CD8-positive, alpha-beta memory T cell (primary cell): ENCODE measurements at places on chromosomes 7 and 10.

DNA sequence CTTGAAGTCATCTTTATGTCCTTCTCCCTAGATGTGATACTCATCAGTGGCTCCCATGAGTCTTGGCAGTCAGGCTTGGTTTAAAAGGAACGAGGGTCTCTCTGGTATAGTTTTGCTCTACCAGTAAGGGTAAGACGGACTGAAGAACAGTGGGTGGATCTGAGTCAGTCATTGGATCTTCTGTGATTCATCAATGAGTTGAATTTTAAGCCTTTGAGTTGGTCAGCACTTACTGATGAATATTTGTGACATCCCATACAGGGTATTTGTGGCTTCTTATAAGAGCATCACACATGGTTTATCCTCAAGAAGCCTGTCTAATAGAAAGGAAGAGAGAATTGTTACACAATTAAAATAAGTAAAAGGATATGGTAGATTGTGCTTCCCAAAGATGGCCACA lies 87.3 kb upstream of the NAMPT start:
- H3K27me3 ChIP-seq: no peaks in the 10 kb centered on the region
- H3K4me1 ChIP-seq: no peaks in the 10 kb centered on the region
- H3K36me3 ChIP-seq: no peaks in the 10 kb centered on the region
- no peak overlapping the region for H3K27ac ChIP-seq
- no peak overlapping the region for H3K4me3 ChIP-seq

- H3K4me1 ChIP-seq: no peaks in the 10 kb centered on the region
- H3K27ac ChIP-seq: no peak overlapping the region
- H3K4me3 ChIP-seq: no peak overlapping the region
- H3K36me3 ChIP-seq: no peaks in the 10 kb centered on the region
- H3K27me3 ChIP-seq: no peaks in the 10 kb centered on the region
Measured at GRCh38 chr10:131822692-131823245, 78.0 kb upstream of the PPP2R2D start.

GRCh38 chr7:66758950-66759628 lies 18.6 kb downstream of the RABGEF1 start:
- H3K27me3 ChIP-seq: no peaks in the 10 kb centered on the region
- H3K4me3 ChIP-seq: no peak overlapping the region
- no peak overlapping the region for H3K27ac ChIP-seq
- H3K4me1 ChIP-seq: no peaks in the 10 kb centered on the region
- H3K36me3 ChIP-seq: no peaks in the 10 kb centered on the region
- DNase-seq: no peak

- DNase-seq: no peak
- H3K27ac ChIP-seq: no peak overlapping the region
- H3K4me1 ChIP-seq: peaks cover 39% of the 10 kb centered on the region
- H3K4me3 ChIP-seq: no peak overlapping the region
- H3K27me3 ChIP-seq: no peaks in the 10 kb centered on the region
Measured at GRCh38 chr7:150361402-150361801, 7.2 kb upstream of the REPIN1 start.

GRCh38 chr7:121279060-121279620 lies 49.7 kb upstream of the WNT16 start:
- no peak overlapping the region for H3K4me3 ChIP-seq
- no peaks in the 10 kb centered on the region for H3K36me3 ChIP-seq
- no peak for DNase-seq
- H3K27me3 ChIP-seq: no peaks in the 10 kb centered on the region

- H3K27me3 ChIP-seq: no peaks in the 10 kb centered on the region
- DNase-seq: no peak
- no peaks in the 10 kb centered on the region for H3K4me1 ChIP-seq
- no peak overlapping the region for H3K27ac ChIP-seq
- no peak overlapping the region for H3K4me3 ChIP-seq
Measured at GRCh38 chr7:119033641-119034040, 809.1 kb downstream of the ANKRD7 start.

GRCh38 chr10:43959364-43960134 lies 310.9 kb upstream of the ZNF32 start:
- DNase-seq: no peak
- no peaks in the 10 kb centered on the region for H3K4me1 ChIP-seq
- H3K27me3 ChIP-seq: no peaks in the 10 kb centered on the region
- H3K36me3 ChIP-seq: no peaks in the 10 kb centered on the region
- no peak overlapping the region for H3K4me3 ChIP-seq

DNA sequence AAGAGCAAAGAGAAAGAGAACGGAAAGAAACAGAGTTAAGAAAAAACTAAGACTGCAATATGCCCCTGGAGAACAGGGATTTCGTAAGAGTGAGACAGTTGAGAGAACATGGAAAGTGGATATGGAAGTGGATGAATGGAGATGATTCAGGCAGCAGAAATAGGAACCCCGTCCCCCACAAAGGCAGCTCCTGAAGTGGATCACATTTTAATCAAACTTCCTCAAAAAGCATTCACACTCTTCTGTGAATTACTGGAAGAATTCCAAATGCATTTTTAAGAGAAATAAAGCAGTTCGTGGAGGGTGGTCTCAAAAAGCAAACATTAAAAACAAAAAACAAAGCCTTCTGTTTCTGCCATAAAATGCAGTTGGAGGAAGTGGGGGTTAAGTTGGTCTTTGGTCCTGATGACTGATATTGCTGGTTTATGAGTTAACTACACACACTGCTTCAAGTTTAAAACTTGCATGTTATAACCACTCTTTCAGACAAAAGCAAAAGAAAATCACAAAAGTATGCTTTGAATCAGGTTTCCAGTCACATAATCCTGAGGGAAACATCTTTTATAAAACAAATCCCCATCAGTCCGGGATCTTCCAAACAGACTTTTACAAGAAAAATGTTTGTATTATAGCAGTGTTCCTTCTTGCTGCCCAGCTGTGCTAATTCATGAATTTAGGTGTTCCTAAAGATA lies 214.3 kb downstream of the FANK1 start:
- no peak overlapping the region for H3K4me3 ChIP-seq
- H3K4me1 ChIP-seq: no peaks in the 10 kb centered on the region
- no peaks in the 10 kb centered on the region for H3K36me3 ChIP-seq
- no peak overlapping the region for H3K27ac ChIP-seq
- no peaks in the 10 kb centered on the region for H3K27me3 ChIP-seq

- H3K27ac ChIP-seq: no peak overlapping the region
- DNase-seq: no peak
- no peak overlapping the region for H3K4me3 ChIP-seq
- peaks cover 4% of the 10 kb centered on the region for H3K27me3 ChIP-seq
- no peaks in the 10 kb centered on the region for H3K4me1 ChIP-seq
Measured at GRCh38 chr7:122885583-122886356, 490 bp downstream of the CADPS2 start.

GRCh38 chr10:69679736-69680135 lies 49.7 kb downstream of the FAM241B start:
- no peaks in the 10 kb centered on the region for H3K4me1 ChIP-seq
- peaks cover 4% of the 10 kb centered on the region for H3K27me3 ChIP-seq
- H3K36me3 ChIP-seq: no peaks in the 10 kb centered on the region
- DNase-seq: no peak
- H3K4me3 ChIP-seq: no peak overlapping the region

- H3K36me3 ChIP-seq: peaks cover 9% of the 10 kb centered on the region
- no peak for DNase-seq
- no peaks in the 10 kb centered on the region for H3K4me1 ChIP-seq
- H3K27ac ChIP-seq: no peak overlapping the region
Measured at GRCh38 chr7:139570119-139570518, 46.6 kb downstream of the CLEC2L start.

- H3K36me3 ChIP-seq: no peaks in the 10 kb centered on the region
- DNase-seq: no peak
Measured at GRCh38 chr10:124518366-124518765, 56.7 kb downstream of the LHPP start.

DNA sequence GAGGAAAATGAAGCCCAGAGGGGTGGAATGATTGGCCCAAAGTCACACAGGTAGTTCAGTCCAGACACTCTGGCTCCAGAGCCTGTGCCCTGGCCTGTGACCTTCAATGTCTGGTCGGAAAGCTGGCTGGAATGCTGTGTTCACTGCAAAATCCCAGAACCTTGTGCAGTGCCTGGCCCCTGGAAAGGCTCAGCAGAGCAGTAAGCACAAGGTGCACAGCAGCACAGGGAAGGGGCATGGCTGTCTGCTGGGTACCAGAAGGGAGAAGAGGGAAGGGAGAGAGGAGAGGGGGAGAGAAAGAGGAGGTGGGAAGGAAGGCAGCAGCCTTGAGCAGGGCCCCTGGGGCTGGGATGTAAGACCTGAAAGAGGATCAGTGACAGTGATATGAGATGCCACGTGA lies 28.4 kb upstream of the C10orf71 start:
- H3K27me3 ChIP-seq: no peaks in the 10 kb centered on the region
- H3K4me1 ChIP-seq: no peaks in the 10 kb centered on the region
- H3K27ac ChIP-seq: no peak overlapping the region
- H3K36me3 ChIP-seq: no peaks in the 10 kb centered on the region
- DNase-seq: no peak

DNA sequence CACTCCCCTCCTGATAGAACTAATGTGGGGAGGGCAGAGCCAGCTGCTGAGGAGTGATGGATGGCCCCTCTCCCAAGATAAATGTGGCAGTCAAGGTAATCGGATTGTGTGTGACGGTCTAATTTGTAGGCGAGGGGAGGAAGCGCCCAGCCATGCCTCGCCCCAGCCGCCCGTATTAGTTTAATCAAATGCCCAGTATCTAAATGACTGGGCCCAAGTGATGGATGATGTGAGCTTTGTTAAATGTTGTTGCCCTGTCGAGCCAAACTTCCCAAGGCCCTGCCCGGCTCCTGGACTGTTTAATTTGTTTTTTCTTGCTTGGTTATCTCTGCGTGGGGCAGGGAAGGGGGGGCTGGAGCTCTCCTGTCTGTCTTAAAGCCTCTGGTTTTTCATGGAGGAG lies 88.4 kb upstream of the PPIF start:
- no peak overlapping the region for H3K4me3 ChIP-seq
- no peaks in the 10 kb centered on the region for H3K27me3 ChIP-seq
- H3K27ac ChIP-seq: no peak overlapping the region
- DNase-seq: no peak
- H3K4me1 ChIP-seq: no peaks in the 10 kb centered on the region
- H3K36me3 ChIP-seq: no peaks in the 10 kb centered on the region

- H3K4me3 ChIP-seq: no peak overlapping the region
- H3K4me1 ChIP-seq: no peaks in the 10 kb centered on the region
- H3K27ac ChIP-seq: no peak overlapping the region
- DNase-seq: no peak
- H3K36me3 ChIP-seq: no peaks in the 10 kb centered on the region
Measured at GRCh38 chr7:142168746-142169145, 57.2 kb downstream of the MGAM2 start.

GRCh38 chr7:44083796-44084195 lies 1.5 kb upstream of the POLM start:
- no peak for DNase-seq
- peaks cover 12% of the 10 kb centered on the region for H3K36me3 ChIP-seq
- H3K27ac ChIP-seq: no peak overlapping the region
- no peaks in the 10 kb centered on the region for H3K27me3 ChIP-seq
- H3K4me3 ChIP-seq: no peak overlapping the region

DNA sequence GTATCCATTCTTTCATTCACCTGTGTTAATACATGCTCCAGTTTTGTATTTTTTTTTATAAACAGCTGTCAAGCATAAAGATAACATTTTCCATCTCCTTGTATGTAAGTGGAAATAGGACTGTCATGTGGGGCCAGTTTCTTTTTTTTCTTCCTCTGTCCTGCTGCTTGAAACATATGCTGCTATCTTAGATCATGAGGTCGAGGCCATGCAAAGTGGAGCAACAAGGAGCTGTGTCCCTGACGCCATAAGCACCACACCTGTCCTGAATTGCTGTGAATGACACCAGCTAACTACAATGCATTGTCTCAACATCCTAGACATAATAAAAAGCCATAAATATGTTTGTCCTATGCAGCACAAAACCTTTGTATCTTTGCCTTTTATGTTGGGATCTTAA lies 37.7 kb upstream of the SLC26A4 start:
- no peak overlapping the region for H3K4me3 ChIP-seq
- H3K4me1 ChIP-seq: no peaks in the 10 kb centered on the region
- no peak overlapping the region for H3K27ac ChIP-seq
- DNase-seq: no peak

- no peak for DNase-seq
- H3K27ac ChIP-seq: no peak overlapping the region
- H3K27me3 ChIP-seq: no peaks in the 10 kb centered on the region
- H3K36me3 ChIP-seq: no peaks in the 10 kb centered on the region
Measured at GRCh38 chr10:76141376-76141775, 710.0 kb downstream of the LRMDA start.

GRCh38 chr7:43625453-43625852 lies 42.5 kb downstream of the STK17A start:
- H3K4me3 ChIP-seq: no peak overlapping the region
- H3K4me1 ChIP-seq: peaks cover 93% of the 10 kb centered on the region
- peak overlapping the region; percentile 40 for H3K27ac ChIP-seq
- DNase-seq: peak; percentile 58

DNA sequence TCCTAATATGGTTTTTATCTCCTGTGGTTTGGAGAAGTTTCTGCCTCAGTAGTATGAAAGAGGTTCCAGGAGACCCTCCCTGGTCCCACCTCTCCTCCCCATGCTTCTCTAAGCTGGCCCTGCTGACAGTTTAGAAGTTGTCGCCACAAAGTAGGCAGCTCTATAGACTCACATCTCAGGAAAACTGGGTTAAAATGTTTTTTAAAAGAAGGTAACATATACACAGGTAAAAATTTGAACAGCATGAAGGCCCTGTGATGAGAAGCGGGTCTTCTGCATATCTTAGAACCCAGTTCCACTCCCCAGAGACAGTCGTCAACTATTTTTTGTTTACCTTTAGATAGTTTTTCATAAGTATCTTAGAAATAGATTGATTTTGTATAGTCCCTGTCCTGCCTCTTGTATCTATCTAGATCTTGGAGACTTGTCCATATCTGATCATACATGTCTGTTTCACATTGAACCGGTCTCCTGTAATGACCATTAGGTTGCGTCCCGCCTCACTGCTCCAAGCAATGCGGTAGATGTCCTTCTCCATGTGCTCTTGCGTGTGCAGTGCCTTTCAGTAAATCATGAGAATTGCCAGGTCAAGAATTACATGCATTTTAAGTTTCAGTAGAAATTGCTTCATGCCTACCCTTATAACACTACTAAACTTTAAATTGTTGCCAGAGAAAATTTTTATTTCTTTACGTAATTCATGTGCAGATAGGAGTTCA lies 2.2 kb downstream of the DUSP5 start:
- no peak overlapping the region for H3K4me3 ChIP-seq
- no peaks in the 10 kb centered on the region for H3K27me3 ChIP-seq
- no peaks in the 10 kb centered on the region for H3K36me3 ChIP-seq
- no peak for DNase-seq

GRCh38 chr10:11874568-11875493 lies 51.7 kb downstream of the PROSER2 start:
- no peaks in the 10 kb centered on the region for H3K27me3 ChIP-seq
- no peak overlapping the region for H3K27ac ChIP-seq
- H3K36me3 ChIP-seq: no peaks in the 10 kb centered on the region
- peaks cover 26% of the 10 kb centered on the region for H3K4me1 ChIP-seq
- H3K4me3 ChIP-seq: no peak overlapping the region

GRCh38 chr7:118696879-118697278 lies 472.4 kb downstream of the ANKRD7 start:
- no peaks in the 10 kb centered on the region for H3K36me3 ChIP-seq
- no peak overlapping the region for H3K27ac ChIP-seq
- no peak for DNase-seq
- H3K4me1 ChIP-seq: no peaks in the 10 kb centered on the region

- H3K27ac ChIP-seq: no peak overlapping the region
- H3K36me3 ChIP-seq: no peaks in the 10 kb centered on the region
- no peaks in the 10 kb centered on the region for H3K27me3 ChIP-seq
- DNase-seq: no peak
- H3K4me3 ChIP-seq: no peak overlapping the region
Measured at GRCh38 chr10:66834802-66835201, 91.0 kb upstream of the LRRTM3 start.
